ENCODE measurements at places on chromosomes 3 and 15.
A peak's percentile ranks its signal among the peaks of the same experiment; 100 is the strongest.

DNA sequence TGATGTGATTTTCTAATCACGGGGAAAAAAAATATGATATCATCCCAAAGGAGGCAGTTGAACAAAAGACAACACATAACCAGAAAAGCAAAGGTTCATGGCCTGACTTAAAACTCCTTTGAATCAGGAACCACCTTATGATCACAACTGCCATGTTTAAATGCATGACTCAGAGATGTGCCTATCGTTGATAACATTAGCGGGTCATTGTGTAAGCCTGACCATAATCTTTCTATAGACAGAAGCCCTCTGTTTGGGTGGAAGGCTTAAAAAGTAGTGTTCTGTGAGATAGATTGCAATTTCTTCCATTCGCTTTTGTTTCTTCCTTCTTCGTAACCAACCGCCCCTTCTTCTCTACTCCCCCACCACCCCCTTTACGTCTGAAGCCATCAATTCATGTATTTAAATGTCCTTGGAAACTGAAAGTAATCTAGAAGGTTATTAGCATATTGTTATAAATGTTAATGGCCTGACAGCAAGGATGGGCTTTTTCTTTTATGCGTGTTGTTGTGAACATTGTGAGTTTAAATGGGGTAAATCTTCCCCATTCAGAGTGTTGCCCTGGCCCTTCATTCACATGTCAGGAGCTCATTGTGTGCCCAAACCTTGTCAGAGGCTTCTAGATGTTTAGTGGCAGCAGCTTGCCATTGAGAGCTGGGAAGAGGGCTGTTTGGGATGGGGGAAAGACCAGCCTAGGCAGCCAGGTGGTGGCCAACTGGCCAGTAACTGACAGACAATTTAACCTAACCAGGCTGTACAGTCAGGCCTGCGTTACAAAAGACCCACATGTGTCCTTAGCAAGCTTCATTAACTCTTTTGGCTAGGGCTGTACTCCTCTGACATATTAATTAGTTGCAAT lies 64.5 kb downstream of the EPHA3 start:
- DNase-seq = no peak

DNA sequence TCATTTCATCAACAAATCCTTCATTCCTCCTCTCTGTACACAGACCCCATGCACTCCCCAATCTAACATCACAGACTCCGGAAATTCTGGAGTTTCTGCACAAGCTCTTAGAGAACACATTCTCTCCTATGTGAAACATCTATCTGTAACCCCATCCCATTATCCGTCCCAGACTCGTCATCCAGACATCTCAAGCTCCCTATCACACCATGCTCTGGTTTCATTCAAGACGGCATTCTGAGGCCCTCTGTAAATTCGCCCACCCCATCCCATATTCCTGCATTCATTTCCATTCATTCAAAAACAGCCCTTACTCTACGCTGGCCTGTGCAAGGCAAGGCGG lies 575 bp downstream of the LEO1 start:
- DNase-seq = peak; percentile 25

DNA sequence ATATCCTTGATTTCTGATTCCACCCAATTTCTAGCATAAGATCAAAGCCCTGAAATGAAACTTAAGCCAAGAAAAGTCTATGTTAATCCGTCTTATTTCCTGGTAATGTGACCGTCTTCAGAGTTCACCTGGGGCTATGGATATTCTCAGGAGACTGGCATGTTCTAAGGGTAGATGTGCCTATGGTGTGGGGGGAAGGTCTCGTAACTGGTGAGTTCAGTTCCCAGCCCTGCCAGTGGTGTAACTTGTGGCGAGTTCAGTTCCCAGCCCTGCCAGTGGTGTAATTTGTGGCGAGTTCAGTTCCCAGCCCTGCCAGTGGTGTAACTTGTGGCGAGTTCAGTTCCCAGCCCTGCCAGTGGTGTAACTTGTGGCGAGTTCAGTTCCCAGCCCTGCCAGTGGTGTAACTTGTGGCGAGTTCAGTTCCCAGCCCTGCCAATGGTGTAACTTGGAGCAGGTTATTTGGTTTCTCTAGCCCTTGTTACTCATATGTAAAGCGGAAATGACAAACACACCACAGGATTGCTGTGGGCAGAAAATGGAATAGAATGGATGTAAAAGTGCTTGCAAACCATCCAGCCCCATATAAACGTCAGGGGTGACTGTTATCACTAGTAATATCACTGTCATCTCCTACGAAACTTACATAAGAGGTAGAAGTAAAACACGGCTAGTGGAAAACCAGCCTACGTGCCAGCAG lies 30.4 kb downstream of the SLC51A start:
- no peak for DNase-seq

DNA sequence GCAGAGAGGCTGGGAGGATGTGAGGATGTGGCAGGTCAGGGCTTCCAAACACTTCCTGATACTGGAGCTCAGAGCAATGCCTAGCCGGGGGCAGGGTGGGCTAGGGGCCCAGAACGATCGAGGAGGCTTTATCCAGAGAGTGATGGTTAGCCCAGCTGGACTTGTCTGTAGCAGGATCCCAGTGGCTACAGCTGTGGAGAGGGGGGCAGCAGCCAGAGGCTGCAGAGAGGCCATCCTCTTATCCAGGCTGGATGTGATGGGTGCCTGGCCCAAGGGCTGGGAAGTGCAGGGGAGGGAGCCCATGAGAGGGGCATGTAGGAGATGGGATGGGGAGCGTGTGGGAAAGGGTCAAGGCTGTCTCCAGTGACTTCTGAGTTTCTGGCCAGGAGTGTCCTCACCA lies 4.6 kb downstream of the PARP3 start:
- DNase-seq = no peak

- DNase-seq = no peak
These were observed 731.7 kb downstream of the NSUN3 start for GRCh38 chr3:94794563-94794962.

- no peak for DNase-seq
These were observed 495.4 kb downstream of the OTOL1 start for GRCh38 chr3:161991901-161992540.

- DNase-seq = no peak
These were observed 142.7 kb downstream of the NSMCE3 start for GRCh38 chr15:29126821-29127461.

- no peak for DNase-seq
These were observed 23.5 kb upstream of the RARB start for GRCh38 chr3:25404569-25404968.

DNA sequence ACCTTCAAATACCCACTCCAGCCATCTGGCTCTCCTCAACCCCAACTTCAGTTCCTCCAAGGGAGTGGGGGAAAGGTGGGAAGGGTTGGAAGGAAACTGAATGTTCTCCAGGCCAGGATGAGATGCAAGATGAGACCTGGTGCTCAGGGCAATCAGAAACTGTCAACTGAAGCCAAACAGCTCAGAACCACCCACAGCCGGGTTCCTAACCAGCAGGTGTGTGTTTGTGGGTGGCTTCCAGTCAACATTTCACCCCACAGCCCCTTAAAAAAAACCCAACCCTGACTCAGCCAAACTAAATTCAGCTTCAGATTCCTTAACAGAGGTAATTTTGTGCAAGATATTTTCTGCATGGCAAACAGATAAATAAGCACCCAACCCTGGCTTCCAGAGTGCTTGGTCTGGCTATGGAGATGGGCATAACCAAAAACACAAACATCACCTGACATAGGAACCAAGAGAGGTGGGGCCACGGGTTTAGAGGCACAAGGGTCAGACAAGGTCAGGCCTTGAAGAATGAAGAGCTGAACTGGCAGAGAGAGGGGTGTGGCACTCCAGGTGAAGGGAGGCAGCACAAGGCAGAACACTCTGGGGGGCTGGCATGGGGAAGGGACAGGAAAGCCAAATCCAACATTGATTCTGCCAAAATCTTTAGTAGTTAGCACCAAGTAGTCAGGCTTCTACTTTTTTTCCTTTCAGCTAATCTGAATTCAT lies 34.7 kb downstream of the ZNF445 start:
- DNase-seq = no peak

- DNase-seq = no peak
These were observed 349.4 kb downstream of the PTPRG start for GRCh38 chr3:61910732-61911131.

GRCh38 chr3:56939834-56940233 lies 120.6 kb upstream of the SPATA12 start:
- DNase-seq = no peak

DNA sequence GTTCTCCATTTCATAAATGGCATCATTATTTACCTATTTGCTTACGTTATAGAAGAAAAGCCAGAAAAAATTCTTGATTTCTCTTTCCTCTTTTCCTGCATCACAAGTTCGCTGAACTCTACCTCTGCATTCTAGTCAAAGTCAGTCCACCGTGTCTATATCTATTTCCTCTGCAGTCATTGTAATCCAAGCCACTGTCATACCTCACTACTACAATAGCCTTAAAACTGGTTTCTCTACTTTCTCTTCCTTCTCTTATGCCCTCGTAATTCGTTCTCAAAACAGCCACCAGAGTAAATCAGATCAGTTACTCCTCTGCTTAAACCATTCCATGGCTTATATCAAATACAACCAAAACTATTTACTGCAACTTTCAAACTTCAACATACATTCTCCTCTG lies 13.4 kb upstream of the FAM81A start:
- no peak for DNase-seq

DNA sequence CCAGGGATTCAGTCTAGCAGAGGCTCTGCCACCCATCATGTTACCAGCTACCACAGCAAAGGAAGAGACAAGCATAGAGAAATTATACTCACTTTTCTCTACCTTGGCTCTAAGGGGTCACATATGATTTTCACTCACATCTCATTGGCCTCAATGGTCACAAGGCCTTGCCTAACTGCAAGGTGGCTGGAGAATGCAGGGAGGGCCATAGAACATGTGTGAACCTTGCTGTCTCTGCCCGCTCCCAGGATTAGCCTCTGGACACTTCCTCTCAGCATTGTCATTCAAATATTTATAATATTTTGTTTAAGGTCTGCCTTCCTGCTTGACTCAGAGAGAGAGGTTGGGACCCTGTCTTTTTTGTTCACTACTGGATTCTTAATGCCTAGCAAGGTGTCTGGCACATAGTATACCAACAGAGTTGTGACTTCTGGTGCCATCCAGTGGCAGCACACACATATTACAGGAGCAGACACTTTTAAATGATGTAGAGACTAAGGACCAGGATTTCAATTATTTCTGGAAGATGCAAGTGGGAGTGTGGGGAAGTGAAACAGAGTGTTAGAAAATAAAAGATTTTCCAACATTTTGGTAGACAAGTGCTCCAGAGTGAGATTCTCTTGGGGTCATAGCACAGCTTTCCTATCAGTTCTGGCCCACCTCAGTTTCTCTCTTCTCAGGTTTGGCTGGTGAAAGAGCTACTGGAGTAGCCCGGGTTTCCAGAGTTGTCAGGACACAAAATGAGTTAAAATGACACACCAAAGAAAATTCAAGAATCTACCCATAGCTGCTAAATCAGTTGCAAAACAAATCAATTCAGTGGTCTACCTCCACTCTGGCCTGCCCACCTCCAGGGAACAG lies 119.0 kb upstream of the RASGRP1 start:
- DNase-seq = peak; percentile 65

DNA sequence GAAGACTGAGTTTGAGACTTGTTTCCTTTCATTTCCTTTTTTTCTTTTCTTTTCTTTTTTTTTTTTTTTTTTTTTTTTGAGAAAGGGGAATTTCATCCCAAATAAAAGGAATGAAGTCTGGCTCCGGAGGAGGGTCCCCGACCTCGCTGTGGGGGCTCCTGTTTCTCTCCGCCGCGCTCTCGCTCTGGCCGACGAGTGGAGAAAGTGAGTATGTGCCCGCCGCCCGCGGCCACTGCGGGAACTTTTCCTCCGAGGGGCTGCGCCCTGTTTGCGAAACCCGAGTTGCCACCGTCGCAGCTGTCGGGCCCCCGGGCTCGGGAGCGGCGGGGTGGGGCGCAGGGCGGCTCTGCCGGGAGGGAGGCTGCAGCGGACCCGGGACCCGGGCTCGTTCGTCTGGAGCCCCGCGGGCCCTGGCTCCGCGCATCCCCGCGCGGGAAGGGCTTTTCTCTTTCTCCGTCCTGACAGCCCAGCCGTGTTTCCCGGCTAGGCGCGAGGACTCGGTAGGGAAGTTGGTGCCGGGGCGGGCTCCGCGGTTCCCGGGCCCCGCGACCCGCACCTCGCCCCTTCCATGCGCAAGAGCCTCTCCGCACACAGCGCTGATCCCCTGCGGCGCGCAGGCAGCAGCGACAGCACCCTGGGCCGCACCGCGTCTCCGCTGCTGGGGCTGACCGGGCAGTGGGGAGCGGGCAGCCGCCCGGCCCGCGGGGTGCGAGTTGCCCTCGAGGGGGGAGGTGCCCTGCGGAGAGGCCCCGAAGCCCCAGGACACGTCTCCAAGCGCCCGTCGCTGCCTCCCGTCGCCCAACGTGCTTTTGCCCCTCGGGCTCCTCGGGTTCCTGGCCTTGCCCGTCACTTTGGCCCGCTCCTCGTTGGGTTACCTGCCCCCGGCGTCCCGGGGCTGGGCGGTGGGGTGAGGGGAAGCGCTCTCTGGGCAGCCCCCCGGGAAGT lies 1.4 kb downstream of the IGF1R start:
- DNase-seq = peak; percentile 52

DNA sequence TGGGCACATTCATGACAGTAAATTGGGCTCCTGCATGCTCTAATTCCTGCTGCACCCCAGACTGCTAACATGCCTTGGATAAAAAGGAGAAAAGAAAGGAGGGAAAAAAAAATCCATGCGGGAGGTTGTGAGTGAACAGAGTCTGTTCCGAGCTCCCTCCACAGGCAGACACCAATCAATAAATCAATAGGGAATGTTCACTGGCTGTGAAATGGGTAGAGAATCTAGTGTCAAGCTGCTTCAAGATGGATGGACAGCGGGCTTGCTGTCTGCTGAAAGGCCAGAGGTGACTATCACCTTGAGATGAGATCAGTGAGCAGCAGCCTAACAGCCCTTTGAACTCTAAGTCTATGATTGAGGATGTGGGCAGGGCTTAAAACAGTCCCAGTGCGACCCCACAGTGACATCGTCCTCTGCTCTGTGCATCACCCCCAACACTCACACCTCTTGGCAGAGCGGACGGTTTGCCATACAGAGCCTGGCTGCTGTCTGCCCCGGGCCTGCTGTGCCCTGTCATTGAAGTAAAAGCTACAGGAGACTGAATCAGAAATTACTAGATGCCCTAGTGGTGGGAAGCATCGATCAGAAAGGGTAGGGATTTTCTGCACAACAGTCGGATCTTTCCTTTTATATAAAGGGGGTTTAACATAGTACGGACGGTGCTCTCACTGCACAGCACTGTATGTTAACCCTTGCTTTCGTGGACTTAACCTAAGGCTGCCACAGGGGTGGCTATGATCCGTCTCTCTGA lies 247.9 kb upstream of the ONECUT1 start:
- no peak for DNase-seq

GRCh38 chr3:36457667-36458066 lies 77.4 kb downstream of the STAC start:
- DNase-seq = no peak

- DNase-seq = no peak
These were observed 37.1 kb downstream of the EIF4E3 start for GRCh38 chr3:71688121-71688520.

GRCh38 chr3:161576311-161576710 lies 79.7 kb downstream of the OTOL1 start:
- DNase-seq = no peak

DNA sequence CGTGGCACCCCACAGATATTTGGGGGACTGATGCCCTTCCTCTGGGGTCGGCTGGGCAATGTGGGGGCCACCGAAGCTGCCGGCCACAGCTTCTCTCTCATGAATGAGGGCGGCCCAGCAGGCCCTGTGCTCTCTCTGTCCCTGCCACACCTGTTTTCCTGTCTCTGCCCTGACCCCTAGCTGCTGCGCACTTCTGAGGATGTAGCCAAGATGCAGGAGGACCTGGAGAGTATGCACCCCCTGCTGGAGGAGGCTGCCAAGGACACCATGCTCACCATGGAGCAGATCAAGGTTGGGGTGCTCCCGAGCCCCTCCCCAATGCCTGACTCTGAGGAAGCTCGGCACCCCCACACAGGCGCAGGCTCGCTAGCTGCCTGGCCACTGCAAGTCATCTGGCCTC lies 59.7 kb downstream of the SEMA3G start:
- DNase-seq = no peak

All from colonic mucosa (tissue), 4 donors.